T-helper 1 cell treated with Interleukin-12 subunit alpha and Interleukin-12 subunit beta and Interleukin-4 antibody, amounts not matched to agents 30 ng/mL and 1 ng/mL, for 36 hours (primary cell): ENCODE measurements at places on chromosomes 2 and 18. TPM values are rescaled to one million over a fixed set of nuclear protein-coding genes. Genes with fewer than 3 reads are reported as not detected.

Gene PPP1R1C
- total RNA-seq, result not detected in 2 replicates

Gene PLEKHH2
- total RNA-seq, result 0.05 and 0.10 TPM in 2 replicates

Gene DPYSL5
- total RNA-seq, result 0.05 and 0.10 TPM in 2 replicates

Gene ARHGAP15
- 178 and 182 TPM in 2 replicates for total RNA-seq

Gene PSD4
- total RNA-seq, result 334 and 338 TPM in 2 replicates

Gene DNAJC5G
- not detected in 2 replicates for total RNA-seq

Gene ARHGAP28
- total RNA-seq, result not detected in 2 replicates

Gene TEX44
- not detected in 2 replicates for total RNA-seq

Gene TPO
- 0.15 TPM in 1 of 2 replicates, not detected in the other for total RNA-seq

Gene TCF23
- total RNA-seq, result 0.05 TPM in 2 replicates

Gene GRHL1
- total RNA-seq, result 1.1 and 1.8 TPM in 2 replicates

Gene SLC40A1
- total RNA-seq, result 2.8 TPM in 2 replicates

Gene LYPD1
- not detected in 2 replicates for total RNA-seq

Gene FHL2
- total RNA-seq, result 4.8 and 5.7 TPM in 2 replicates

Gene CERKL
- total RNA-seq, result 0.07 TPM in 1 of 2 replicates, not detected in the other

Gene DYTN
- total RNA-seq, result not detected in 2 replicates

Gene LHCGR
- total RNA-seq, result not detected in 2 replicates

Gene ZBTB7C
- total RNA-seq, result 0.81 and 0.98 TPM in 2 replicates

Gene CD207
- total RNA-seq, result not detected in 2 replicates

Gene SLC38A11
- total RNA-seq, result not detected in 2 replicates

Gene PHLPP1
- 7.5 and 8.1 TPM in 2 replicates for total RNA-seq

Gene CCDC195
- total RNA-seq, result not detected in 2 replicates

Gene SERPINB7
- not detected in 2 replicates for total RNA-seq

Gene LRRC30
- total RNA-seq, result not detected in 2 replicates

Gene ANKAR
- total RNA-seq, result 3.2 and 5.2 TPM in 2 replicates

Gene PAIP2B
- total RNA-seq, result 0.66 and 0.74 TPM in 2 replicates

Gene CYP27A1
- total RNA-seq, result 0.12 and 0.17 TPM in 2 replicates

Gene CROCC2
- not detected in 2 replicates for total RNA-seq

Gene MBD5
- 45.8 and 53.2 TPM in 2 replicates for total RNA-seq

Gene ZAP70
- 346 and 364 TPM in 2 replicates for total RNA-seq

Gene FBXO41
- total RNA-seq, result 16.6 and 17.5 TPM in 2 replicates

Gene CNTNAP5
- total RNA-seq, result not detected in 2 replicates

Gene SPHKAP
- total RNA-seq, result not detected in 2 replicates

Gene C18orf32
- 30.2 and 32.8 TPM in 2 replicates for total RNA-seq

Gene PLEK
- 3.9 and 5.6 TPM in 2 replicates for total RNA-seq

Gene CMPK2
- 52.8 and 57.7 TPM in 2 replicates for total RNA-seq

Gene NTSR2
- total RNA-seq, result not detected in 2 replicates

Gene CLEC4F
- 0.12 and 0.27 TPM in 2 replicates for total RNA-seq

Gene MC5R
- 0.15 TPM in 1 of 2 replicates, not detected in the other for total RNA-seq

Gene PPIG
- 52.3 and 60.2 TPM in 2 replicates for total RNA-seq

Gene HIBCH
- total RNA-seq, result 17.2 and 18.8 TPM in 2 replicates

Gene DPP4
- total RNA-seq, result 272 and 273 TPM in 2 replicates

Gene KCNIP3
- total RNA-seq, result not detected in 2 replicates

Gene OR6B2
- total RNA-seq, result not detected in 2 replicates

Gene PDCD1
- 7.8 and 8.9 TPM in 2 replicates for total RNA-seq

Gene AGBL5
- 11.1 and 14.2 TPM in 2 replicates for total RNA-seq

Gene KCNJ13
- 0.12 TPM in 1 of 2 replicates, not detected in the other for total RNA-seq
